ENCODE measurements at places on chromosomes 2 and 18. TPM values are rescaled to one million over a fixed set of nuclear protein-coding genes. Genes with fewer than 3 reads are reported as not detected.

The CTAGE1 gene
- total RNA-seq = not detected

The PREB gene
- total RNA-seq = 66.3 TPM

The CCDC148 gene
- 0.78 TPM for total RNA-seq

The ERBB4 gene
- total RNA-seq = not detected

The GALR1 gene
- total RNA-seq = not detected

The GNLY gene
- total RNA-seq = not detected

The LIPG gene
- total RNA-seq = 0.03 TPM

All from A549 treated with CpdA at 1 μM for 4 hours (cell line).